Mesothelial cell of epicardium (in vitro differentiated cells): ENCODE measurements at places on chromosomes 6 and 20.

DNA sequence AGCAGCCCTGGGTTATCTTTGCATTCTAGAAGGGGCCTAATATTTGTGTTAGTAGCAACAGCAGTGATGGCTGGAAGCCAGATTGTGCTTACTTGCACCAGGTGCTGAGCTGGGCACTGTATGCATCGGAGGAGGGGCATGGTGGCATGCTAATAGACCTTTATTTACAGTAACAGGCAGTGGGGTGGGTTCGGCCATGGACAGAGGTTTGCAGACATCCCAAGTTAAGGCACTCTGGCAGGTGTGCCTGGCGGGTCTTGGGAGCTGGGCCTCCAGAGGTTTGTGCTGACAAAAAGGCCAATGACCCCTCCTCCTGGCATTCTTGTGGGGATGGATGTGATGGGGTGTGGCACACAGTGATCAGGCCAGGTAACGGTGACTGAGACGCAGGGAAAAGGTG is 39.0 kb upstream of the CD93 start:
- no peak for DNase-seq

GRCh38 chr20:7858734-7859250 is 81.5 kb downstream of the HAO1 start:
- no peak for DNase-seq

DNA sequence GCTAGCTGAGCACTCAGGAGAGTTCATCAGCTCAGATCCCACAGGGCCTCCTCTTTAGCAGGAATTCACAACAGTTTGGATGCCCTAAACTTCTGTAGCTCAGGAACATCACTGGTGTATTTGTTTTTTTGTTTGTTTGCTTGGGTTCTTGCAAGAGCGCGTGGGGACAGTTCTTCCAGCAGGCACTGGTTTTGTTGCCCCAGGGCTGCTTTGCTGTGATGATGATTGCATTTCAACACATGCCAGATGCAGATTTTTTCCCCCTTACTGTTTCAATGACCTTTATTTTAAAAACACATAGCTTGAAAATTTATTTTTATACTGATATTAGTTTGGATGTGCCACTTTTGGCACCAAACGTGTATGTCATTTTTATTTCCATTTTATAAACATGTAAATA is 77.1 kb downstream of the DHX35 start:
- no peak for DNase-seq

DNA sequence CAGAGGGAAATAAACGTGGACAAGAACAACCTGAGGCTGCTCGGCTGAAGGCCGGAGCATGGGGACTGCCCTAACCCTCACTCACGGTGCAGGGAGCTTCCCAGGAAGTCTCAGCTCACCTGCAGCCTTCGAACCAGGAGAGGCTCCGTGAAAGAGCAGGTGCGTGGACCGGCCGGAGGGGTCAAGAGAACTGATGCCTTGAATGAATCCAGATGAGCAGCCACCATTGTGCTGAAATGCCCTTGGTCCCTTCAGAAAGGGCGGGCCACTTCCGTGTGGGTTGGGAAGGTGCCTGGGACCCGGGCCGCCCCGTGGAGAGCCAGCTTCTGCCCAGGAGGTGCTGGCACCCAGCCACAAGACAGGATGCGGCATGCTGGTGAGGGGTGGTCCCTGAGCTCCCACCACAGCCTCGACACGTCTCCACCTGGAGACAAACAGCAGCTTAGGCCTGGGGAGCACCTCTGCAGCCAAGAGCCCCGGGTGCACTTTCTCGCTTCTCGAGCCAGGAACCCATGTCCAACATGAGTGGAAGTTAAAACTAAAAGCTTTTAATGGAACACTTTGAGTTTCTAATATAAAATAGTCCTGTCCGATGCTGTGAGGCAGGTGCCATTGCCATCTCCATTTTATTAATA is 83.5 kb downstream of the TTLL2 start:
- no peak for DNase-seq

DNA sequence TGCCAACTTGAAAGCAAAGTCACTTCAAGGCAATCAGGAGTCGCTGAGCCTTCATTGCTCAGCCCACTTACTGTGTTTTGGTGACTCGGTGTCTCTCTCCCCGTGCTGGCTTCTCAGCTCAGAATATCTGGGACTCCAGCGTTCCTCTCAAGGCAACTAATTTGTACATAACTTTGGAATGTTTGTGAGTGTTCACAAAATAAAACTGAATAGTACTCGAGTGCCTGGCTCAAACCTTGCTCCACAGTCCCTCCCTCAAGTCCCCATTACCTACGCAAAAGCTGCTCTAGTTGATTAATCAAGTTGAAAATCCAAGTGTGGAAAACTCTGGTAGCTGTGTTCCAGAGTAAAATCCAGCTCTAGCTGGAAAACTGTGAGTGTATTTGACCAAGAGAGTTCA is 8.6 kb downstream of the IPCEF1 start:
- DNase-seq: no peak

DNA sequence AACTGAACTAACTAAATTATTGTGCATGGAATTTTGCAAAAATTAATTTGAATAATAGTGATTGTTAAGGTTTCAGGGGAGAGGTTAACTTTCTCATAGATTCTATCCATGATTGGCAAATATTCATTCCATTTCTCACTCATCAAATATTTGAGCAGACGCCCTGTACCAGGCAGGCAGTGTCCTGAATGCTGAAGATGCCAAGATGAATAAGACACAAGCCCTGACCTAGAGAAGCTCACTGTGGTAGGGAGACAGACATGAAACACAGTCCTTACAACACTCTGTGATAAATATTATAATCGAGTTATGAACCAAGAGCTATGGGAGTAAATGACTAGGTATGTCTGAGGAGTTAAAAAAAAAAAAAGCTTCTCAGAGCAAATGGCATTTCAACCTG is 18.4 kb upstream of the ID4 start:
- DNase-seq: no peak

GRCh38 chr6:34859951-34860350 is 27.9 kb downstream of the TAF11 start:
- DNase-seq: no peak

GRCh38 chr6:29501106-29501505 is 13.3 kb upstream of the MAS1L start:
- DNase-seq: no peak

DNA sequence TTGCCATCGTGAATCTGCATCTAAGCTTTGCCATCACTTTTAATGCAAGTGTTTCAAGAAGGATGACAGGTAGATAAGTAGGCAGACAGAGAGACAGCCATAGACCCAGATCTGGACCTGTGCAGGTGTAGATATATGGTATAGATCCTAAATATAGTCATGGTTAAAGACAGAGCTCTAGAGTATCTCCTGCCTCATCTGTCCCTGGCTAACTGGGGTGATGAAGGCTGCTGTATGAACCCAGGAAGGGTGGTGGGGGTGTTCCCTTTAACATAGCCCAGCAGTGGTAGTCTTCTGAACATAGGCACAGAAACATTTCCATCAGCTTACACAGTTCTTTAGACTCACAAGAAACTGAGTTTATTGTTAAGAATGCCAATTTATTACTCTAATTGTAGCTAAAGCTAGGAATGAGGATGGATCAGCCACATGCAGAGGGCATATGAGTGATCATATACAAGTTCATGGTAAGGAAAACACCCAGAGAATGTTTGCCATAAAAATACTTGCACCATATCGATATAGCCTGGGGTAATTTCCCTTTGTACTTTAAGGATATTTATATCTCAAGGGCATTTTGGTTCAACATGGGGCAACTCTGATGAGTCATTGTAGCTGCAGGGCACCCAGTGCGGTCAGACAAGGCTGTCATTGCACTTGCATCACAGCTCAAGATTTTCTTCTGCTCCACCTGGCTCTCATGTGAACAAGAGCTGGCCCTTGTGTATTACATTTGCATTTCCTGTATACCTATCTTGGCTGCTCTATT is 587.2 kb downstream of the EPM2A start:
- DNase-seq: no peak

DNA sequence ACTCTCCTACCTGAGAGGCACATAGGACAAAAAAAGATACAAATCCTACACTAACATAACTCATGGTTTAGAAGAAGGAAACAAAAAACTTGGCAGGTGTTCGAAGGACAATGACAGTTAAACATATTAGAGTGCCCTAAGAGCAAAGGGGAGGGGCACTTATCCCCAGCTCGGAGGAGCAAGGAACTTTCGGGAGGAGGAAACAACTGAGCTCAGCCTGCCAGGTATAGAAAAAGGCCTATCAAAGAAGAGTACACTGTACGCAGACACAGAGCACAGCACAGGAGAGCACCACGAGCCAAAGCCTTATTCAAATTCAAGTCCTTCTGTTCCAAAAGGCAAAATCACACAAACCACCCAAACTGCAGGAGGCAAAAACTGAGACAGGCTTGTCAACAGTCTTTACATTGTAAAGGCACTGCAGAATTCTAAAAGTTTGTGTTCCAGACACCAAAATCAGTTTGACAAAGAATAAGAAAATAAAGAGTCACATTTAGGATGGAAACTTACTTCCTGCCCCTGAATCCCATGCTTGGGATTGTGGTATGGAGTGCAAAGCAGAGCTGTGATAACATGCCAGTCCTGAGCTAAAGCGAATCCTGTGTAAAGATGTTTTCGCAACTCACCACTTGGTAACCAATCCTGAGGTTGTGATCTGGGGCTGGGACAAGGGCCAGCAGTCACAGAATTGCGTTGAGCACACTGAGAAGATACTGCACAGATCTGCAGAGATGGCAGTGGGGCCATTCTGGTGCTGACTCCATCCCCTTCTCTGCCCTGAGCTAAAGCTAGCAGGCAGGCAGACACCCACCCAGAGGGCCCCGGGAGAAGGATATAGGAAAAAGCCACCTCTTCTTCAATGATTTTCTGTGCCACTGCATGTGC is 108.6 kb downstream of the CHD6 start:
- no peak for DNase-seq

DNA sequence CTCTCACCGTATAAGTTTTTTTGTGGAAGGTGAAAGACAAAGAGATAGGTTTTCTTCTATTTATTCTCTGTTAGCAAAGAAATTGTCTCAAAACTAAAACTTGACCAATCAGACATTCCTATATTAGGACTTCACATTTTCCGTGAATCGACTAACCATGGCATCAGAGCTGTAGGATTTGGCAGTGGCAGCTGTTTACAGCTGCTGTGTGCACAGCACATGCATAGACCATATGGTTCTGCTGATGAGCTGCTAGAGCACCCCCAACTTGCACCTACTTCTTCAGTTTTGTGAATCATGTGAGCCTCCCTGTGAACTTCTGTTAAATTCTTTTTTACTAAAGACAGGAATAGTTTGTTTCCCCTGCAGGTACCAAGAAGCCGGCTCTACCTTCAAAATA is 157.9 kb downstream of the RFX6 start:
- DNase-seq: no peak

- no peak for DNase-seq
These were observed 1082.3 kb upstream of the GJE1 start for GRCh38 chr6:141050471-141050870.

GRCh38 chr6:169252505-169253189 is 999 bp downstream of the THBS2 start:
- DNase-seq: no peak

GRCh38 chr20:13874394-13875157 is 89.7 kb downstream of the NDUFAF5 start:
- DNase-seq: no peak

DNA sequence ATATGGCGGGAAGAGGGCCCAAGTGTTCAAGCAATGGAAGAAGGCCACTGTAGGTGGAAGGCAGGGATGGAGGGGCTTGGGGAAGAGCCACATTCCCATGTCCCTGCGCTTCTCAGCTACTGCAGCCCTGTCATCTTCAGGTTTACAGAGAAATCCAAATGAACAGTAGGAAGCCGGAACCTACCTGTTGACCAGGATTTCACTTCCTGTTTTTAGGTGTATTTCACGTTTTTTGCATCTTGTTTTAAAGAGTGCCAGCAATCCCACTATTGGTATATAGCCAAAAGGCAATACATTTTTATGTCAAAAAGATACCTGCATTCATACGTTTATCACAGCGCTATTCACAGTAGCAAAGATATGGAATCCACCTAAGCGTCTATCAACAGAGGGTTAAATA is 159.2 kb downstream of the SLC35B3 start:
- no peak for DNase-seq

DNA sequence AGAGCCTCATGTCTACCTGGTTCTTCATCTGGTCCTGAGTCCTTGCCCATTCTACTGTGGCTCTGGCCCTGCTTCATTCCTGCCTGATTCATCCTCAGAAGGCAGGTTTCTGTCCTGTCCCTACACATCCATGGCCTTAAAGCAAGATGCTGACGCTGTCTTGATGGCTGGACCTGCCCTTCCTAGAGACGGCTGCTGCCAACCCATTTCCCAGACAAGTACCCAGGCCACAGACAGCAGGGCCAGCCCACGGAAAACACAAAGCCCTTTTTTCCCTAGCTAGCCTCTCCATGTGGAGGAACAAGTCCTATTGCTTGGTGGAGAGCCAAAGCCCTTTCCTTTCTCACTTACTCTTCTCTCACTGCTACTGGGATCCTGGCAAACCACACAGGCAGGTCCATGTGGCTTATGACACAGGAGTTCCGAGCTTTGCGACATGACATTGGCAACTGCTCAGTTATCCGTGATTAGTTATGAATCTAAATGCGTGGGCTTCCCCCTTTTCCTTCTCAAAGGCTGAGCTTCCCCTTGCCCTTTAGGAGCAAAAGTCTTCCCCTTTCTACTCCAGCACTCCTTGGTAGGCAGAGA is 72.9 kb downstream of the SLC22A3 start:
- DNase-seq: no peak

- DNase-seq: no peak
These were observed 4.8 kb downstream of the NR2E1 start for GRCh38 chr6:108170332-108171290.

GRCh38 chr20:46558511-46558959 is 8.1 kb upstream of the OCSTAMP start:
- no peak for DNase-seq

DNA sequence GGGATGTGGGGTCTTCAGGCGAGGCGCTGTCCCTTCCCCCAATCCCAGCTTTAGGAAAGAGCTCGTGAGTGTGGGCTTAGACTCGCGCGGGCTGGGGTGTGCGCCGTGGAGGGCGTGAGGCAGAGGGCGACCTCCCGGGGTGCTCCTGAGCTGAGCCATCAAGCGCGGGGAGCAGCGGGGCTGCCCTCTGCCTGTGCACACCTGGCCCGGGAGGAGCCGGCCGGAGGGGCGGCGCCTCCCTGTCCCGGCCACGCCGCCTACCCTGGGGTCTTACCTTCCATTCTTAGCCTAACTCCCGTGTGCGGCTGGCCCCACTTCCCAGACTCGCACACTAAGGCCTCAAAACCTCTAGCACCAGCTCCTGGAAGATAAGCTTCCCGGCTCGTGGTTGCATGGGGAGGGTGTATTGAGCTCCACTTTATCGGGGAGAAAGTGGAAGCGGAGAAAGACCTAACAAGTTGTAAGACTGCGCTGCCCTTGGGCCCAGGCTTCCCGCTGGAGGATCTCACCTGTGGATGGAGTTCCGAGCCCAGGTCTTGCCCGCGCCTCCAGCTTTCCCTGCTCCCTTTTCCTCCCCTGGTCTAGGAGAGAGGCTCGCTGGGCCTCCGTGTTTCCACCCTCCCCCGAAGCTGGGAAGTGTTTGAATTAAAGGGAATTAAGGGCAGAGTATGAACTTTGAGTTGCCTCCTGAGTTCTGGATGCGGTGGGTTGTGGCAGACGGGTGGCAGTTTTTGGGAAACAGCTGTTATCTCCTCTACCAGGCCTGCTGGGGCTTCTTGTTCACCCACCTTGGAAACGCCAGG is 1.2 kb downstream of the DNMT3B start:
- DNase-seq: no peak

GRCh38 chr20:13205425-13205824 is 15.6 kb upstream of the ISM1 start:
- no peak for DNase-seq
